KBM-7 (cell line): ENCODE measurements at places on chromosomes 13 and 19.

DNA sequence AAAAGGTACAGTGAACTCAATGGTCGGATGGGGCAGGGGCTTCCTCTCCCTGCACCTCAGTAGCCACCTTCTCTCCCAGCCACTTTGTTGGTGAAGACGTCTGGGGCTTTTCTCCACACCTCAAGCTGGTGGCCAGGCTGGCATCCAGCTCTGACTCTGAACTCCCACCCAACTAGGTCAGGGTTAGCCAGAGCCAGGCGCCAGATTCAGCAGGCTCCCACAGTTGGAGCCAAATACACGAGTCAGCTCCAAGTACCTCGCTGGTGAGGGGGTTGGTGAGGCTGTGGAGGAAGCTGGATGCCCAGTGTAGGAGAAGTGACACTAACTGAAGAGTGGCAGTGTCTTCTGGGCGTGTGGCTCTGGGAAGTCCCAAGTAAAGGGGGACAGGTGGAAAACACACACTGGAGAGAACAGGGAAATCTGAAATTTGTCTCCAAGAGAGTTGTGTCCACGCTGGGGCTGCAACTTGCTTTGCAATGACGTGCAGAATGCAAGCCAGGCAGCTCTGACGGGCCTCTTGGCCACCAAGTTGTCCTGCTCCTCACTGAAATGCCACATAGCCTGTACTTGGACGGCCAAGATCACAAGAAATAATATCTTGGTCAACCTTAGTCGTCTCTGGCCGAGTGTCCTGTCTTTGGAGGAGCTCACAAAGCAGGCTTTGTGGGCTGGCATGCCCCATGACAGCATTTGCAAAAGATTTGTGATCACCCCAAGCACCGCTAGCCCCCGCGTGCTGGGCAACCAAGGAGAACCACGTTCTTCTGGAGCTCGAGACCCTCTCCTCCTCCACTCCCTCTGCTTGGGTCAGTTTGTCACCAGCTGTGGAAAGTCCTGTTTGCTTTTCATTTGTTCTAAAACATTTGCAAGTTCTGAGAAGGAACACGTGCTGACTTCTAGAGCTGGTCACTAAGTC, 18.1 kb downstream of the SLC7A1 start:
- DNase-seq: no peak

DNA sequence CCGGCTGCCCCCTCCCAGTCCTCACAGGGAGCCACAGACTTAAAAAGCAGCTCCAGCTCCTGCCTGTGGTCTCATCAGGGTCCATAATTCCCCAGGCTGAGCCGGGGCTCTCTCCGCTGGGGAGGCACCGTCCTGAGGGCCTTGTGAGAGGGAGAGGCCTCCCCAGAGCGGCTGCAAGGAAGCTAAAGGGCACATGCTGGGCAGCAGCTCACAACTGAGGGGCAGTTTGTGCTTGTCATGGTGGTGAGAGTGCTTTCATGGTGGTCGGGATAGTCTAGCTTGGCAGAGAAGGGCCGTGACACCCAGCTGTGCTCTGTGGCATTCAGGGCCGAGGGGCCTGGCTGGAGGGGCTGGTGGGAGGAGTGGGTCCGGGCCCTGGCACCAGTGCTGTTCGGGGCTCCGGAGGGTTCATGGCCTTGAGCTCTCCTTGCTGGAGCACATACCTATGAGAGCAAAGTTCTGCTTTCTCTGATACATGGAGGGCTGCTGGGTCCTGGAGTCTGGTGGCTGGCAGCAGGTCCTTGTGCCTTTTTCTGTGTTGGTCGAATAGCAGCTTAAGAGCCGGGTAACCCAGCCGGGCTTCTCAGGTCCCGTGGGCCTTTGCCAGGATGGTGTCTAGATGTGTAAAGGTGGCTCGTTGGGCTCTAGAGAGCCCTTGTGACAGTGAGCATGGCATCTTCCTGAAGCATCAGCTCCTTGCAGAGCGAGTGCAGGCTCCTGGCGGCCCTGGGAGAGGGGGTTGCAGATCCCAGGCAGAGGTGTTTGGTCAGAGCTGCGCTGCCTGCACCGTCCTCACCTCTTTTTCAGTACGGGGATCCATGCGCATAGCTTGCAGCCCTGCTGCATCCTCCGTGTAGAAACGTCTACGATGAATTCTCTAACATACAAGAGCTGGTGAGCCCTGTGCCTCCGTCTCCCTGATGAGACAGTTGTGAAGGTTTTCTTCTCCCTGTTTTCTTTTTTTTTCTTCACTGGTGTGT, 8.8 kb downstream of the UPF1 start:
- no peak for DNase-seq

GRCh38 chr19:31436121-31436776, 87.0 kb upstream of the TSHZ3 start:
- no peak for DNase-seq

GRCh38 chr19:40337594-40337993, 10.6 kb downstream of the C19orf47 start:
- DNase-seq: no peak

DNA sequence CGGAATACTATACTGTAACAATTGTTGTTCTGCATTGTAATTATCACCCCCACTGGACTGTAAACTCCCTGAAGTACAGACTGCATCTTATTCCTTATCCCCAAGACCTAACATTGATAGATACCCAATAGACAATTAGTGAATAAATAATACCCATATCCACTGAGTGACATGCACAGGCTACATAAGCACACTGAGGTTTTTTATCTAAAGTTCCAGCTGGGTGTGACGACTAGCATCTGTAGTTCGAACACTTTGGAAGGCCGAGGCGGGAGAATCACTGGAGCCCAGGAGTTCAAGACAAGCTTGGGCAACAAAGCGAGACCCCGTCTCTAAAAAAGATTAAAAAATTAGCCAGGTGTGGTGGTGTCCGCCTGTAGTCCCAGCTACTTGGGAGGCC, 2.5 kb downstream of the KPNA3 start:
- DNase-seq: no peak

GRCh38 chr13:31913459-31913858, 118.1 kb upstream of the FRY start:
- no peak for DNase-seq

DNA sequence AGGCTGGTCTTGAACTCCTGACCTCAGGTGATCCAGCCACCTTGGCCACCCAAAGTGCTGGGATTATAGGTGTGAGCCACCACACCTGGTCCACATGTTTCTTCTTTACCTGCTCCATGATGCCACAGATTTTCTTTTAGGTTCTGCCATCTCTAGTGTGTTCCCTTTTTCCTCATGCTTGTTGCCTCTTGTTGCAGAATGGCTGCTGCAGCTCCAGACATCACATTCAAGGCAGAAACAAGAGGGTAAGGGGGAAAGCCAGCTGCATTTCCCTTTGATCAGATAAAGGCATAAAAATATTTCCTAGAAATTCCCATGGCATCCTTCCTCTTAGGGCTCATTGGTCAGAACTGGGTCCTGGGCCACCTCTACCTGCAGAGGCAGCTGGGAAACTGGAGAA, 12.3 kb upstream of the CCDC124 start:
- DNase-seq: no peak

GRCh38 chr13:41763782-41764181, 197.1 kb downstream of the VWA8 start:
- DNase-seq: no peak

DNA sequence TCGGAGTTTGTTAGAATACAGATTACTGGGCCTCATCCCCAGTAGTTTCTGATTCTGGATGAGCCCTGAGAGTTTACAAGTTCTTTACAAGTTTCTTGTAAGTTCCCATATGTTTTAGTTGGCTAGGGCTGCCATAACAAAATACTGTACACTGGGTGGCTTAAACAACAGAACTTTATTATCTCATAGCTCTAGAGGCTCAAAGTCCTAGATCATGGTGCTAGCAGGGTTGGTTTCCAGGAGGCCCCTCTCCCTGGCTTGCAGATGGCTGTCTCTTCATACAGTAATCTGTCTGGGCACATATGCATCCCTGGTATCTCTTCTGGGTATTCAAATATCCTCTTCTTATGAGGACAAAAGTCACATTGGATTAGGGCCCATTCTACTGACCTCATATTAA, 167.2 kb downstream of the KLF5 start:
- DNase-seq: no peak

GRCh38 chr13:60655256-60655655, 258.2 kb downstream of the TDRD3 start:
- no peak for DNase-seq

- no peak for DNase-seq
These were observed 7.1 kb upstream of the RAB20 start for GRCh38 chr13:110568612-110569011.

DNA sequence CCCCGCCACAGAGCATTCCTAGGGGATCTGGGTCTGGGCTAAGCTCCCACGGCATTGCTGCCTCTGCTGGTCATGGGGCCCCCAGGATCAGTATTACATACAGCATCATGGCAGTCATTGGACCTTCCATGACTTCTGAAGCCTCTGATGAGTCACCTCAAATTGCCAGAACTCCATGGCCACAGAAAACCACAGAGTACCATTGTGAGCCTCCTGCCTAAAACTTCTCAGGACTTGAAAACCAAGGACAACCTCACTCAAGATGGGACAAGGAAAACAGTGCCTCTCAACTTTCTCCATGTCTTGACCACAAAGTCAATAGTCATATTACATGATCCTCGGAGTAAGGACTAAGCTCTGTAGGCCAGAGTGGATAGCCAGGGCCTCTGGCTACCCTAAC, 306.0 kb downstream of the GPC5 start:
- no peak for DNase-seq

GRCh38 chr13:44045180-44045562, 165.5 kb downstream of the LACC1 start:
- DNase-seq: no peak

GRCh38 chr19:27741236-27741635, 1471.7 kb downstream of the UQCRFS1 start:
- DNase-seq: no peak

DNA sequence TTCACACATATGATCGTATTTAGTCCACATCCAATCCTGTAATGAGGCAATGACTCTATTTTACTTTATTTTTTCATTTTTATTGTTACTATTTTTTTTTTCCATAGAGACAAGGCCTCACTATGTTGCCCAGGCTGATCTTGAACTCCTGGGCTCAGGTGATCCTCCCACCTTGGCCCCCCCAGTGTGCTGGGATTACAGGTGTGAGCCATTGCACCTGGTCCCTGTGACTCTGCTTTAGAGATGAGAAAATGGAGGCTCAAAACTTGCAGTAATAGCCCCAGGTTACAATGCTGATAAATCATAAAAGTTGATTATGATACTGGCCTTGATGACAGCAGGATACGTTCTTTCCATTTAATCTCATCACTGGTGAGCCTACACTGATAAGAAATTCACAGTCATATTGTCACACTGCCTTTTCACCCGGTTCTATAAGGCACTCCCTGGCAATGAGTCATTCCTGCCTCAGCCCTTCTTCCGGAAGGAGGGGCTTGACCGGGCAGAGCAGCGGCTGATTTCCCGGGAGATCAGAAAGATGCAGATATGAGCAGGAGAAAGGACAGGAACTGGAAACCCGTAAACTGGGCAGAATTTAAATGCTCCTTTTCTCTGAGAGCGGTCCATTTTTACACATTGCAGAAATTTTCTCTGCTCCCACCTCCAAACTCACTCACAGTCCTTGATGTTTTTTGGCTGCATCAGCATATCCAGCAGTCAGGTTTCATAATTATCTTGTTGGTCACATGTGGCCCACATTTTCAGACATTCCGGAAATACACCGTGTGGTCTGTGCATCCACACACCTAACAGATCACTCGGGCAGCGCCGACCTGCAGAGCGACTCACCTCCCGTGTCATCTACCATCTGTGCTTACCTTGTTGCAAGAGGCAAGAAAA, 616.4 kb downstream of the EFNB2 start:
- DNase-seq: no peak

DNA sequence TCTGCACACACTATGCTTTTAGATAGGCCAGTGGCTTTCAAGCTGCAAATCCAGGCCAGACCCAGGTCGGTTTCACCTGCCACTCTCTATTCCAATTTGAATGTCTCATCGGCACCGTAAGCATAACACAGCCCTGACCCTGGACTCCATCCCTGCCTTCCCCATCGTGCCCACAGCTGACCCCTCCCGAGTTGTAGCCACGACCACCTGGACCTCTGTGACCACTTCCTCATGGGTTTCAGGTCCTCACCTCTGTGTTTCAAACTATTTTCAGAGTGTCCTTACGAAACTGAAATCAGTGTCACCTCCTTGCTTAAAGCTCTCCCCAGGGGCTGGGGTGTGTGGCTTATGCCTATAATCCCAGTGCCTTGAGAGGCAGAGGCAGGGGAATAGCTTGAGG, 9.0 kb upstream of the HSH2D start:
- no peak for DNase-seq

GRCh38 chr13:114032126-114032799, 58.4 kb upstream of the C13orf46 start:
- no peak for DNase-seq

DNA sequence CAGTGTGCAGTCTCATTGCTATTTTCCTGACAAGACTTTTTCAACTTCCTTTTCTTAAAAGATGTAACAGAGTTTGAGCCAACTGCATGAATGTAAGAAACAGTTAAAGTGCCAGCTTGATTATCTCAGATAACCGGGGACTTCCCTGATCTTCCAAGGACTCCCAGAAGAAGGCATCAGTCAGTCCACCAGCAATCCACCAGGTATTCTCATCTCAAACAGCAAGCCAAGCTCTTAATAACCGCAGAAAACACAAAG, 350.1 kb downstream of the LIG4 start:
- DNase-seq: no peak

- DNase-seq: no peak
These were observed 27.9 kb upstream of the EDNRB start for GRCh38 chr13:77946522-77946921.
